Kidney (tissue), 22 donors: ENCODE measurements at places on chromosomes 7 and 10. TPM values are rescaled to one million over a fixed set of nuclear protein-coding genes. Genes with fewer than 3 reads are reported as not detected.

DNA sequence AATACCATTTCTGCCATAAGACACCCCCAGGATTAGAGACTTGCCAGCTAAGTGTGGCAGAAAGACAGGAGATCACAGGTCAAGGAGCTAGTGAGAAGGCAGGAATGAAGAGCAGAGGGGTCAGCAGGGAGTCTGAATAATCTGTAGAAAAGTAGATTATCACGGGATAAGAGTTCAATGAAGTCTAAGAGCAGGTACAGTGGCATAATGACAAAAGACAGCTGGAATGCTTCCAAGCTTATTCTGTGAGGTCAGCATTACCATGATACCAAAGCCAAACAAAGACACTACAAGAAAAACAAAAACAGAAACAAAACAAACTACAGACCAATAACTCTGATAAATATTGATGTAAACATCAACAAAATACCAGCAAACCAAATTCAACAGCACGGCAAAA is 20.8 kb downstream of the PILRA start:
- no peak overlapping the region for H3K4me3 ChIP-seq
- no peak for DNase-seq
- no peaks in the 10 kb centered on the region for H3K36me3 ChIP-seq

GRCh38 chr7:71553306-71553705 is 421.4 kb downstream of the GALNT17 start:
- H3K4me3 ChIP-seq = no peak overlapping the region
- DNase-seq = no peak
- no peaks in the 10 kb centered on the region for H3K27me3 ChIP-seq
- no peaks in the 10 kb centered on the region for H3K4me1 ChIP-seq
- no peak overlapping the region for H3K27ac ChIP-seq

DNA sequence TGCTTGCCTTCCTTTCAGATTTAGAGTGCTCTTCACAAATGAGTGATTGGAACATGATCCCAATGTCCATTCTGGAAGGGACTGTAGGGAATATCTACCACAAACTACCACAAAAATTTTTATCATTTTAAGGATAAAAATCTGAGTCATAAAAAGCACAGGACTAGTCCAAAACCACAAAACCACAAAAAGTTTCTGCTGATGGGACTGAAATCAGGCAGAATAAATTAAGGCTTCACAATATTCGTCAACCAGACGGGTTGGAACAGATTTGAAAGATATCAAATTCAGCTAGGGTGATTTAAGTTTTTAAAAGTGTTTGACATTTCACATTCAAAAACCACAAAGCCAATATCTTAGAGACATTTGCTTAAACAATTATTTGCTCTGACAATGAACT is 100.1 kb upstream of the PTN start:
- H3K4me1 ChIP-seq = no peaks in the 10 kb centered on the region
- no peaks in the 10 kb centered on the region for H3K27me3 ChIP-seq
- H3K36me3 ChIP-seq = no peaks in the 10 kb centered on the region
- no peak overlapping the region for H3K27ac ChIP-seq
- H3K4me3 ChIP-seq = no peak overlapping the region

GRCh38 chr10:1709161-1709560 is 28.2 kb downstream of the ADARB2 start:
- no peaks in the 10 kb centered on the region for H3K36me3 ChIP-seq
- no peaks in the 10 kb centered on the region for H3K4me1 ChIP-seq
- H3K27me3 ChIP-seq = no peaks in the 10 kb centered on the region
- no peak overlapping the region for H3K27ac ChIP-seq
- no peak for DNase-seq

DNA sequence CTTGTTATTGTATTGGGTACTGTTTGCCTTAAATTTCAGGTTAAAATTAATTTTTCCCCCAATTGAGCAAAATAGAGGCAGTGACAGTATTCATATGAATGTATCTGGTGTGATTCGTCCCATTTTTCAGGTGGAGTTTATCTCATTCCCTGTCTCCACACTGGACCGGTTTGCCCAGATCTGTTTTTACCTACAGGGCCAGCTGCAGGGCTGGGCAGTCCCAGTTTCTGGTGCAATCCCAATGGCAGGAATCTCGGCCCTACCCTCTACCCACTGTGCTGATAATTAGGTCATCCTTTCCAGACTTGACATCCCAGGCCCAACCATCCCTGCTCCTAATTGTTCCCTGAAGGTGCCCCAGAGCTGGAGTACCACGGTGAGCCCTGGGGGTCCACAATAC is 49.8 kb upstream of the NFE2L3 start:
- no peak overlapping the region for H3K4me3 ChIP-seq
- H3K27ac ChIP-seq = no peak overlapping the region
- H3K27me3 ChIP-seq = no peaks in the 10 kb centered on the region
- no peak for DNase-seq

DNA sequence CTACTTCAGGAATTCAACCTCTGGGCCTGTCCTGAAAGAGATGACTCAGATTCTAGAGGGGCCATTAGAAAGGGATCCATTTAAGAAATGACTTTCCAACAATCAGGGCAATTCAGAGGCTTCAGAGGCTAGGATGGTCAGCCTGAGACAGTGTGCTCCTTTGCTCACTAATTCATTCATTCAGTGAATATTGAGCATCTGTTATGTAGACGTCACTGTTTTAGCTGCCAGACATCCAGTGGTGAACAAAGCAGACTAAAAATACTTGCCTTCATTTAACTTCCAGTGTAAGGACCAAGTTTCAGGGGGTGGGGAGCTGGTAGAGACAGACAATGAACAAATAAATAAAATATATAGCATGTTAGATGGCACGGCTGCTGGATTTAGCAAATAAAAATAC is 1.6 kb downstream of the KIAA1217 start:
- H3K4me1 ChIP-seq = peaks cover 30% of the 10 kb centered on the region
- no peak for DNase-seq
- peak overlapping the region; percentile 27 for H3K4me3 ChIP-seq
- H3K27me3 ChIP-seq = no peaks in the 10 kb centered on the region
- H3K36me3 ChIP-seq = no peaks in the 10 kb centered on the region
- peak overlapping the region; percentile 18 for H3K27ac ChIP-seq

GRCh38 chr10:73886085-73886529 is 11.8 kb upstream of the CAMK2G start:
- no peaks in the 10 kb centered on the region for H3K27me3 ChIP-seq
- DNase-seq = peak; percentile 75
- no peaks in the 10 kb centered on the region for H3K36me3 ChIP-seq
- peak overlapping the region; percentile 10 for H3K27ac ChIP-seq
- peaks cover 22% of the 10 kb centered on the region for H3K4me1 ChIP-seq

GRCh38 chr10:95321554-95322301 is 30.9 kb upstream of the PDLIM1 start:
- H3K36me3 ChIP-seq = no peaks in the 10 kb centered on the region
- no peaks in the 10 kb centered on the region for H3K4me1 ChIP-seq
- H3K4me3 ChIP-seq = no peak overlapping the region
- H3K27me3 ChIP-seq = no peaks in the 10 kb centered on the region
- no peak for DNase-seq
- H3K27ac ChIP-seq = no peak overlapping the region

The XRCC2 gene
- total RNA-seq = 0.44 TPM

- no peak overlapping the region for H3K27ac ChIP-seq
- H3K4me1 ChIP-seq = no peaks in the 10 kb centered on the region
- DNase-seq = no peak
Measured at GRCh38 chr10:132477398-132478340, 59.9 kb upstream of the INPP5A start.
